ENCODE measurements at places on chromosomes 12 and 14.

- DNase-seq, result no peak
Measured at GRCh38 chr12:125968413-125968812, 903.2 kb downstream of the AACS start.

DNA sequence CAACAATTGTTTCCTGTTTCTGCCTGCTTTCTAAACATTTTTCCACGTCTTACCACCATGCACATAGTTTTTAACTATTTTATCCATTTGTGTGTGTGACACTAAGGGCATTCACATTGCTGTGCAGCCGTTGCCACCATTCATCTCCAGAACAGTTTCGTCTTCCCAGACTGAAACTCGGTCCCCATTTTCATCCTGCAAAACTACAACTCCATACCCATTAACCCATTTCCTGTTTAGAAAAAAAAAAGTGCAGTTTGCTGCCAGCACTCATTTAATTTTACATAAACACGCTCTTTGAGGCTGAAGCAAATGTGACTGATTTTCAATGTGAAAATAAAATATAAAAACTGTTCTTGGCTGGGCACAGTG is 15.5 kb downstream of the UBC start:
- DNase-seq, result no peak

DNA sequence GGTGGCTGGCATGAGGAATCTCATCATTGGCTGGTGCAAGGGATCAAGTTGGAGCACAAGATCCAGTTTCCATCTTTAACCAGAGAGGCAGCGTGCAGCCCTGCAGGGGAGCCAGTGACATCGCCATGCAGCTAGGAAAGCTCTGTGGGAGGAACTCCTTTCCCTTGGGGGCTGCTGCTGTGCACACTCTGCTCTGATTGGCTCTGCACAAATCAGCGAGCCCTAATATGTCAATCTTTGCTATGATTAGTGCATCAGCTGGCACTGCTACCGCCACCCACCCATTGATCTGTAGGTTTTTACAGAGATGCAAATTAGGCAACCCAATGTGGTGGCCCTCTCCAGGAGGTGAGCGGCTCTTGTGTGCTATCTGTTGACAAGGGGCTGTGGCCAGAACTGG is 262.6 kb downstream of the PCNX1 start:
- no peak for DNase-seq

- no peak for DNase-seq
Measured at GRCh38 chr14:52052288-52052943, 16.4 kb downstream of the NID2 start.

DNA sequence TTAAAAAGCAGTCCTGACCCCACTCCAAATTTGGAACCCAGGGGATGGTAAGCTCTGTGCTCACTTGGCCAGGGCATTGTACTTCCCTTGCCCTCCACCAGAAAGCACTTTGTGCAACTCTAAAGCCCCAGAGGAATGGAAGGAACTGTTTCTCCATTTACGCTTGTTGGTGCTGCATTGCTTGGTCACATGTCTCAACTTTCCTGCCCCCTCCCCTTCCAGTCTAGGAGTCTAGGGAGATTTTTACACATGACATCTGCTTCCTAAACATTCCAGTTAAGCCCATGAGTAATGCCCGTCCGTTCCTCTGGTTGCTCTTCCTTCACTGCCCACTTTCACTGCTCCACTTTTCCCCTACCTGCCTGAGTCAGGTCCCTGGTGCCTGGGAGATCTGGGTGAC is 92.6 kb upstream of the MAP1LC3B2 start:
- peak; percentile 15 for DNase-seq

- no peak for DNase-seq
Measured at GRCh38 chr12:95884998-95885397, 26.2 kb downstream of the SNRPF start.

GRCh38 chr12:88309546-88309945 is 167.4 kb downstream of the TMTC3 start:
- DNase-seq, result no peak

- DNase-seq, result no peak
Measured at GRCh38 chr14:89242652-89243279, 174.3 kb downstream of the FOXN3 start.

- DNase-seq, result no peak
Measured at GRCh38 chr14:26466862-26467261, 131.0 kb downstream of the NOVA1 start.

DNA sequence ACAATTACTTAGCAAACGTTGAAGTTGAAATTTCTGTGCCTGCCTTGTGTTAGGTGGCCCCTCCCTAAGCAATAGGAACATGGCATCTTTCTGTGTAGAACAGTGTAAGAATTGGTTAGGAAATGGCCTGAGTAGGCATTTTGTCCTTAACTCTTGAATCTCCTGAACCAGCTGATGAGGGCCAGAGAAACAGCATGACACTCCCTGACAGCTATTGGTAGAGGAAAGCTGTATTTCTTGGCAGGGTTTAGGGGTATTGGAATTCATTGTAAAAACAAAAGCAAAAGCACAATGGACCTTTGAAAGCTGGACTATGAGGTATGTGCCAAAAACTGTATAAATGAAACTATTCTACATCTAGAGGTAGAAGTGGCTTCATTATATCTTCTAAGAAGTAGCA is 40.6 kb upstream of the LRTM2 start:
- DNase-seq, result no peak

DNA sequence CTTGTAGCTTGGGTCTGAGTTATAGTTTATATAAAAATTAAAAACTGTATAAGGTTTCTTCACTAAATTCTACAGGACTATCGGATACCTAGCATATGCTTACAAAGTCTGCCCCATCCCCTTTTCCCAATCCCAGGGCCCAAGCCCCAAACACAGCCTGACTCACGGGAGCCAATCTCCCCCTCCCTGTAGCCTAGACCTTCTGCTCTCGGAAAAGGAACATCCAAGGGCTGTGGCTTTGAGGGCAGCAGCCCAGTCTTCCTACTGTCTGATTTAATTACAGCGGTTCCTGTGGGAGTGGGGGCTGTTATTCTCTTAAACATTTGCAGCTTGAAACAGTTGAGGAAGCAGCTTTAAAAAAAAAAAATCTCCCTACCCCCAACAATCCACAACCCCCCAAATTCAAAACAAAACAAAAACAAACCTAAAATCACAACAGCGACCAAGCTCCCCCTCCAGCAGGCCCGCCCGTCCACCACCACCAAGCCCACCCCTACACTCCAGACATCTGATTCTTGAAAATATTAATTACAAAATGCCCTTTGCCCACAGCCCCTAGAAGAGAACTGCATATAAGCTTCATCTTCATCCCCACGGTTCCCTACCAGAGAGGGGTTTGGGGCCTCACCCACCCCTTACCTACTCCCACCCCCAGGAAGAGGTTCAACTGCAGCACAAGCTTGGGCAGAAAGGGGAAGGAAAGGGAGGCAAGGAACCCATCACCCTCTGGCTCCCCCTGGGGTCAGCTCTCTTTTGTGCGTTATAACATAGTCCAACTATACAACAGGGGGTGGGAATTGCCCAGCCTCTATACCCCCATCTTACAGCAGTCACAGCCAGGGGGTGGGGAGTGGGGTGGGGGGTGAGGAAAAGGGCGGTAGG is 1.1 kb upstream of the PRKAG1 start:
- no peak for DNase-seq

DNA sequence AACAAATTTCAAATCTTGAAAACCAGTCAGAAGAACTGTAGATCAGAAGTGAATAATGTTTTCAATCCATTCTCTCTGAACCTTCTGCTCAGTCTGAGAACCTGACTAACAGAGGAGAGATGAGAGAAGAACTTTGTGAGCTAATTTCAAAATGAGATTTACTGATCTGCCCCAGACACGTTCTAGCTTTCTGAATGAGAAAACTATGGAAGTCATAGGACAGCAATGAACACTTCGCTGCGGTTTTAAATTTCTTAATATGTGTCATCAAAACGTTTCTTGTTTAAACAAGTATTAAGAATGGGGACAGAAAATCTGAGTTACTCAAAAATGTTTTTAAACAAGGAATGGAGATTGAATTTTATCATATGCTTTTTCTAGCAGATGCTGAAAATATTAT is 66.6 kb upstream of the FAR2 start:
- DNase-seq, result no peak

DNA sequence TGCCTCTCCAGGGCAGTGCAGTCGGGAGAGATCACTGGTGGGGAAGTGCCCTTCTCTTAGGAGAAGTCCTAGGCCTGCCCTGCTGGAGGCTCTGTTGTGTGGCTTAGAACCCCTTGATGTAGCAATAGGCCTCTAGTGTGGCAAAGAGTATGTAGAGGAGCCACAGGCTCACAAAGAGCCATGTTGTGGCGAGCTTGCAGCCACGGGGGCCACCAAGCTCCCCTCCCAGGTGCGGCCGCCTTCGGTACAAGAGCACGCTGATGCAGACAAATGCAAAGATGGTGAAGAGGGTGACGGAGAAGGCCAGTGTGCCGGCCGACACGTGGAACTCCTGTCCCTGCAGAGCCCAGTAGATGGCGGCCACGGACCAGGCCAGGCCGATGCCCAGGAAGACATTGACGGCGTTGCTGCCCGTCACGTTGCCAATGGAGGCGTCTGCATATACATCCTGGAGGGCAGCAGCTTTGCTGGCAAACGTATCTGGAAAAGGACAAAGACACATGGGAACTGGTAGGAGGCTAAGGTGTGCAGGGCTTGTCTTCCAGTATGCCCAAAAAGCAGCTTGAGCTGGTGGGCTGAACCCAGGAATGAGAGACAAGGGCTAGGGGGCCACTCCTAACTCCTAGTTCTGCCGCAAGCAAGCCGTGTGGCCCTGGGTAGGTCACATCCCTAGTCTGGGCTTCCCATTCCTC is 142.8 kb downstream of the SLC8A3 start:
- peak; percentile 13 for DNase-seq

DNA sequence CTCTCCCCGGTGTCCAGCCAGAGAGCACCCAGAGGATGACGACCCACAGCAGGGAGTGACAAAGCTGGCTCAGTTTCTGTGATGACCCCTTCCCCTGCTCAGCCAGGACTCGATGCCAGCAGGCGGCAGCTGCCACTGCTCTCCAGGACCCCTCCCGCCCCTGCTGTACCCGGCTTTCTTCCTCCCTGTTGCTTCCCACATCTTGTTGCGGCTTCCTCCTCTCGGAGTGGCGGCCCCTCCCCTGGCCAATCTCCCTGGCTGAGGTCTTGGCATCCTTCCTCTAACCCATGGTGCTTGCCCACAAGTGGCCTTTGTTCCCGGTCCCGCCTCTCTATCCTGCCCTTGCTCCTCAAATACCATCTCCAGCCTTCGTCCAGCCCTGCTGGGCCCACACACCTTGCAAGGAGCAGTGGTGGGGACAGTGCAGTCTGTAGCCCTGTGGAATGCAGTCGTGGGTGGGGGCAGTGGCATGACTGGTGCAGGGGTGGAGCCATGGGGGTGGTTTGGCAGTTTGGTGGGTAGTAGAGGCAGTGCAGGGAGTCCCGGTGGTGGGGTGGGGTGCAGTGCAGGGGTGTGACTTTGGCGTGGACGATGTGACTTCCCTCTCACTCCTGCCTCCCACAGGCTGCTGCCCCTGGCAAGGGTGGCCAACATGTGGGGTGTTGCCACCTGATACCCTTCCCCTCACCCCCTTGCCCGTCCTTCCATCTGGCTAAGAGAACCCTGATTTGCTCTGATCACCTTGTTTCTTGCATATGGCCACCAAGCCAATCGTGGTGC is 16.3 kb upstream of the BEGAIN start:
- no peak for DNase-seq

DNA sequence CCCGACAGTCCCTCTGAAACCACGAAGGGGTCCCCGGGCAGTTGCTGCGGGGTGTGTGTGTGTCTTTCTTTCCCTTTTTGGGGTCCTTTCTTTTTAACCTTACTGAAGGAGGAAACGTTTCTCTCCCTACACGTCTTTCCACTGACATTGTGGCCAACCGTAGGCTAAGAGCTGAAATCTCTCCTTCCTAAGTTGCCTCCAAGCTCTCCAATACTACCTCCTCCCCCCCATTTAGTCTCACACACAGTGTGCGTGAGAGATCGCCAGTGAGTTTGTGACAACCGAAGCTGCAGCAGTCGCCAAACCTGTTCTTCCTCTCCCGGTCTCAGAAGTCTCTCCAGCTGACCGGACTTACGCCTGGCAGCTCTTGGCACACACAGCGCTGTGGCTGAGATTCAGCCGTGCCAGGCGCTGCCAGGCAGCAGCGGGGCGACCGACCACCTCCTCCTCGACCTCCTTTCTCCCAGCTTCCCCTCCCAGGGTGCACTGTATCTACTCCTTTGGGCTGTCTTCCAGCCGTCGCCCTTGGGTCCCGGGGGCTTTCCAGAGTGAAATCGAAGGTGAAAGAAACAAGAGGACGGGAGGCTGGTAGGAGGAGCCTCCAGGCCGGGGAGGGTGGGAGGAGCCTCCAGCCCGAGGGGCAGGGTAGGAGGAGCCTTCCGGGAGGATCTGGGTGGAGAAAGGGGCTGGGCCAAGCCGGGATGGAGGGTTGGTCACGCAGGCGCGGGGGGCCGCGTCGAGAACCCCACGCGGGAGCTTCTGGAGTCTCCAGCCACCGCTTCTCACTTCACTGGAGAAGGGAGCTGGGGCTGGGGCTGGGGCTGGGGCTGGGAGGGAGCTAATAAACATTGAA is at the start of gene TMTC2:
Gene TMTC2 (plus strand): TSS at position 739 of the 853 bp plus-strand sequence.
- peak; percentile 56 for DNase-seq
